T-helper 22 cell (primary cell): ENCODE measurements at places on chromosomes 2 and 18.

DNA sequence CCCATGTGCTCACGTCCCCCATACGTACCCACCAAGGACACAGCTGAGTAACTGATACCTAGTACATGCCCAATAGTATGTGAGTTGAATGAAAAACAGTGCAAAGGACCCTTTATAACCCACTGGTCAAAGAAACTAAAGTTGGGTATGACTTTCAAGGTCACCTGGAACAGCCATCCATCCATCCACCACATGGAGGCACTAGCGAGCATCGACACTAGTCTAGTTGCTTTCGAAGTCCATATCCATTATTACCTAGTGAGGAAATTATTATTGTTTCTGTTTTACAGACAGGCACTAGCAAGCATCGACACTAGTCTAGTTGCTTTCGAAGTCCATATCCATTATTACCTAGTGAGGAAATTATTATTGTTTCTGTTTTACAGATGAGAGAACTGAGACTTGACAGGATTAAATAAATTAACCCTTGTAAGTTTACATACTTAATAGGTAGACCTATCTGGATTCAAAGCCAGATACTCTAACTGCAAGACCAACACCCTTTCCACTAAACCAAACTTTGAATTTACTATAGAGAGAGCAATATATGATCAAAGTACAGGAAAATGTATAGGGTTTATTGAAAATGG is 233.7 kb downstream of the METTL4 start:
- DNase-seq, result no peak

DNA sequence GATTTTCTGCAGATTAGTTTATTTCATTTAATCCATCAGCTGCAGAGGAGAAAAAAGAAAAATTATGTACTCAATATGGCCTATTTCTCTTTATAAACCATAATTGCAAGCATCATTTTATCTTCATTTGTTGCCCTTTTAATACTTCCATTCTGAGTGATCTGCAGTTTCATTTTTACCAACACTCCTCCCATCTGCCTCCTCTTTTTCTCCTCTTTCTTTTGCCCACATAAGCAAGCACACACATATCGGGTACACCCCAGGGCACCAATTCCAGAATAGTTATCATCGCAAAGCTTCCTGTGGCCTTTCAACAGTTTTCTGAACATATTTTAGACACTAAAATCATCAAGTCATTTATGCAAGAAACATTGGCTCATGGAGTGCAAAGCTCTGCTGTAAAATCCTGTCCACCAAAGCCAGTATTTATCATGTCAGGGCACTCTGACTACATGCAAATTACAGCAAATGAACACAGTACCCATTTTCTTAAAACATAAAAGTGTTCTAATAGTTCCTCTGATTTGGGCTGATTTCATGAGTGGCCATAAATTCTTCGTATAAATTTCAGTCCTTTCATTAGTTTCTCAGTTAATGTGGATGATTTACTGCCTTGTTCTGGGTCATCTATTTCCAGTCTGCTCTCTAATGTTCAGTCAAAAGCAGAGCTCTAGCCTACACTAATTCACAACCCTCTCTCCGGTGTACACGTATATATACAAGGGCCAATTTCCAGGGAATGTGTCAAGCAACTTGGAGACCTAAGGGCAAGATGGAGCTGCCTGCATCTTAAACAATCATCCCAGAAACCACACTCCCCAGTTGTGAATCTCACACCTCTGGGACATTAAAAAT is 281.3 kb downstream of the STK39 start:
- DNase-seq, result no peak

DNA sequence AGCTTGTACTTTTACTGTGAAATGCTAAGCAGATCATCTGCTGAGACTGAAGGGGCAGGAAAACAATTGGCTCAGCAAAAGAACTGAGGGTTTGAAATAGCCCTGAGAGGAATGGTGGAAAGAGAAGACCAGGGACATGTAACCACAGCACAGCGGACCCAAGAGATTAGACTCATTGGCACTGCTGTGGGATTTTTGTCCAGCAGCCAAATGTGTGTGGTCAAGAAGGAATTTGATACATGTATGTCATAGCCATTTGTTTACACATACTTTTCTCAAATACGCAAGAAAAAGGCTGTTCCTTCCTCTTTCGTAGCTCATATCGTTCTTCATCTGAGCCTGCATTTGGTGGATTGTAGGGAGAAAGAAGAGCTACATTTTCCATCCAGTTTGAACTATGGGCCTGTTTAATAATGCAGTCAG is 73.8 kb downstream of the TRABD2A start:
- no peak for DNase-seq

DNA sequence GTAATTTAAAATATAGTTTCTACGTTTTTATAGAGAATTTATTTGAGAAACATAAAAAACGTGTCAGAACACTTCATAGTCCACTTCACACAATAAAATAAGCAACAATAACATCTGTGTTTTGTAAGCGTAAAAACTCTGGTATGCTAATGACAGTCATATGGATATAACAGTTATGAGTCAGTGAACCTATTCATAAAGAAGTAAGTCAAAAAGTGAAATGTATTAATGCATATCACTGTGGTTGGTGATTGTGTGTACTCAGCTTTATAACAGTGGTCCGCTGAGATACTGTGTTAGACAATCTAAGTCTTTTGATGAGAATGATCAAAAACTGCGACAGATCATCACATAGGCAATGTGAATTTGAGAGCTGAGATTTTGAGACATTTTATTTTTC is 153.2 kb downstream of the WDR7 start:
- DNase-seq, result no peak

GRCh38 chr2:159147690-159148089 is 138.8 kb downstream of the WDSUB1 start:
- DNase-seq, result no peak

- DNase-seq, result no peak
These were observed 224.4 kb upstream of the APCDD1 start for GRCh38 chr18:10230072-10230471.

GRCh38 chr2:120953843-120954584 is 218.3 kb downstream of the GLI2 start:
- DNase-seq, result no peak

DNA sequence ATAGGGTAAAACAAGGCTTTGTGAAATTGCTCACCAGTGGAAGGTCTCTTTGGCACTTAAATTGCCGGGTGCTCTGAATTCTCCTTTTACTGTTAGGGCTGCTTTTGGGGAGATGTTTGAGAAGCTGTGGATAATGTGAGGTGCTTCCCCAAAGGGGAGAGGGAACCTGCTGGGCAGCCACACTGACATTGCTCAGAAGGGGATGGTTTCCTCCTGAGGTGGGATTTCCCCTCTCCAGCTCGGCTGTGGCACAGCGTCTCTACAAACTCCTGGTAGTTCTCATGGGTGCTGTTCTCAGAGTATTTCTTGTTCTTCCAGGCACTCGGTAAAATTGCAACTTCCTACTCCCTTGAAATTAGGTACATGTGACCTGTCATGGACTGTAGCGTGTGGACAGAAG is 124.2 kb downstream of the LPIN1 start:
- DNase-seq, result no peak

DNA sequence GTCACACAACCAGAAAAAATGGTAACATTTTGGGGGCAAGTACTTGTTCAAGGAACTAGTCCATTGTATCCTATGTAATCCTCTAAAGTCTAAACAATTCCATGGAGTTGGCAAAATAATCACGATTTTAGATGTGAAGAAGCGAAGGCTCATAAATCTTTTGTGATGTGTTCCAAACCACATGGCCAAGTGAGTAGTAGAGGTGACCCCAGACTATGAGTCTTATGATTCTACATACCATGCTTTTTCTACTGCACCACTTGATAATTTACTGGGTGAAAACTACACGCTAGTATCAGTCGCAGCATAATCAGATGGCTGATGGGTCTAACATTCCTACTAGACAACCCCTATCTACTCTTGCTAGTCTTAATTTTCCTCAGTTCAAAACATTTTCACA is 371.4 kb downstream of the OSR1 start:
- no peak for DNase-seq

GRCh38 chr2:142687075-142687474 is 190.4 kb upstream of the KYNU start:
- DNase-seq, result no peak

- no peak for DNase-seq
These were observed 224.5 kb downstream of the CYP26B1 start for GRCh38 chr2:71923143-71923525.

GRCh38 chr2:237171396-237171795 is 85.7 kb downstream of the COPS8 start:
- DNase-seq, result no peak

GRCh38 chr18:37322492-37323035 is 243.0 kb downstream of the CELF4 start:
- no peak for DNase-seq

DNA sequence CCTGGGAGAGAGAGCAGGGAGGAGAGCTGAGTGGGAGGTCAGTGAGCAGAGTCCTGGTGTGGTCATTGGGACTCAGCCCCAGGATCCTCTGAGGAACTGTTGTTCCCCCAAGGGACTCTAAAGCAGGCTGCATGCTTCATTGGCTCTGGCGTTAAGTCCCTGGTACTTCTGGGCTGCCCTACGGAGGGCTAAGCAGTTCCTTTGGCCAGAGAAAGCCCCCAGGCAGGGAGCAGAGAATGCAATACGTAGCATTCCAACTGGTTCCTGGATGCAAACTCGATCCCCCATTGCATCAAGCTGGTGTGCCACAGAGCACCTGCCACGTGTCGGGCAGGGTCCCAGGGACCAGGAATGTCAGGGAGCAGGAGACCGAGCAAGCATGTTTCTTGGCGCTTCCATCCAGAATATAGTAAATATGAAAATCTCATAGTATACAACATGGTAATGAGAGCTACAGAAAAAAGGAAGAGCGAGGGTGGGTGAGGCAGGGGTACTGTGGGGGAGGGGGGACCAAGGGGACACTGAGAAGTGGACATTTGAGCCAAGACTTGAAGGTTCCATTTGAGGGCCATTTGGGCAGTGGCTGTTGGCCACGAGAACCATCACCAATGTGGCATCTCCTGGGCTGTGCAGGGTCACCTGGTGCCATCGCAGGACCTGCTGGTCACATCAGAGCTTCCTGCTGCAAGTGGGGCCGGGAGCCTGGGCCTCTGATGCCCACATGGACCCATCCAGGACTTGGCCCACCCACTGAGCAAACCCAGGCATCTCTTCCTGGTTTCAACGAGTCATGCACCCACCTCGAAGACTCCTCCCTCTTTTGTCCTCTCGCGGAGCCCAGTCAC is 160.4 kb downstream of the ASB1 start:
- no peak for DNase-seq

- DNase-seq, result no peak
These were observed 130.4 kb upstream of the MYO3B start for GRCh38 chr2:170047331-170048065.

DNA sequence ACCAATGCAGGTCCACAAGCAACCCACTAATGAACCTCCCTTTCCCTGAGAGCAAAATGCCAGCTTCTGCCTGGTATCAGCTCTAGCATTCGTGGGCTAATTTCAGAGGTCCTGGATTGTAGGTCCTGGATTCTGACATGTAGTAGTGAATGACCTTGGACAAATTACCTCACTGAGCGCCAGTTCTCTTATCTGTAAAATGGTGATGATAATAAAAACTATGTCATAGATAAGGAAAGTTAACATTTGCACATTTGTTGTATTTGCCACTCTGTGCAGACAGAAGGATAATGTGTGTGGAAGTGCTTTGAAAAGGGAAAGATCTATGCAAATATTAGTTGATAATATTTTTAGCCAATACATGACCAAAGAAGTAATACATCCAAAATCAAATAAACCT is 4.1 kb upstream of the TET3 start:
- no peak for DNase-seq

- no peak for DNase-seq
These were observed 17.3 kb upstream of the MALT1 start for GRCh38 chr18:58653814-58654509.

DNA sequence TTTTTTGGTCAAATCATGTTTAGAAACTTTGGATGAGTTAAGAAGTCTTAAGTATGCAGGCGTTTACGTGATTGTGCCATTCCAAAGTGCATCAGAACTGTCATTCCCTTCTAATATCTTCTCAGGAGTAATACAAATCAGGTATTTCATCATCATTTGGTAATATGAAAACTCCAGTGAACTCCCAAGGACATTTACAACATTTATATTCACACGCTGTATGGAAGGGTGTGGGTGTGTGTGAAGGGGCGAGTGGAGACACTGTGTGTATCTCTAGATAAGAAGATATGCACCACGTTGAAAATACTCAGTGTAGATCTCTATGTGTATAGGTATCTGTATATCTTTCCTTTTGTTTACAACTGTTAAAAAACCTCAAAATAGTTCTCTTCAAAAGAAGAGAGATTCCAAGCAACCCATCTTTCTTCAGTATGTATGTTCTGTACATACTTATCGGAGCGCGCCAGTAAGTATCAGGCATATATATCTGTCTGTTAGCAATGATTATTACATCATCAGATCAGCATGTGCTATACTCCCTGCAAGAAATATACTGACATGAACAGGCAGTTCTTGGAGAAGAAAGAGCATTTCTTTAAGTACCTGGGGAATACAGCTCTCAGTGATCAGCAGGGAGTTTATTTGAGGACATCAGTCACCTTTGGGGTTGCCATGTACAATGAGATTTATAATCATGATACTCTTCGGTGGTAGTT is 29.3 kb downstream of the COX7A2L start:
- DNase-seq, result no peak

- DNase-seq, result no peak
These were observed 105.3 kb downstream of the NFATC1 start for GRCh38 chr18:79501006-79501405.

- no peak for DNase-seq
These were observed 113.0 kb upstream of the SLC1A4 start for GRCh38 chr2:64876137-64876647.

DNA sequence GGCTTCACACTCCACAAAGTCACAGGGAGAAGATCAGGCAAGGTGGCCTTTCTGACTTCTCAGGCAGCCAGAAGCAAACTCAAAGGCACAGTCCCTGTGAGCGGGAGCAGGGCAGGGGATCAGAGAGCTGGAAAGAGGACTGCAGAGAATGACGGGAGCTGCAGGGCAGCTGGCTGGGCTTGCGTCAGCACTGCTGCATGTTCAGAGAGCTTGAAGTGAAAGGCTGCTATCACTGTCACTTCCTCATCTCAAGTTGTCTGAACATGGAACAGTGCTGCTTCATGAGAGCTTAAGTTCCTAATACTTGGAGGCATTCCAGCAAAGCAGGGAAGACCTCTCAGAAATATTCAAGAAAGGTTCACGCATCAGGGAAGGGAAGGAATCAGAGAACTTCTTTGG is 20.4 kb downstream of the TGFBRAP1 start:
- no peak for DNase-seq

DNA sequence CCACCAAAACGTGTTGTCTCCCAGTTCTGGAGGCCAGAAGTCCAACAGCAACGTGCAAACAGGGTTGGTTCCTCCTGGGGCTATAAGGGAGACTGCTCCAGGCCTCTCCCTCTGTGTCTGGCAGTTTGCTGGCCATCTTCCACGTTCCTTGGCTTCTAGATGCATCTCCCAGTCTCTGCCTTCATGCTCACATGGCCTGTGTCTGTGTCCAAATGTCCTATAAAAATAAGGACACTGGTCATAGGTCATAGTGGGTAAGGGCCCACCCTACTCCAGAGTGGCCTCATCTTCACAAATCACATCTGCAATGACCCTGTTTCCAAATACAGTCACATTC is 69.4 kb upstream of the TAF1B start:
- no peak for DNase-seq

GRCh38 chr2:9760902-9761228 is 82.4 kb upstream of the TAF1B start:
- DNase-seq, result no peak

- no peak for DNase-seq
These were observed 27.4 kb downstream of the USP34 start for GRCh38 chr2:61443342-61444041.

- no peak for DNase-seq
These were observed 289.3 kb upstream of the RAB12 start for GRCh38 chr18:8319798-8320489.
